ENCODE measurements at places on chromosomes 12 and 14. TPM values are rescaled to one million over a fixed set of nuclear protein-coding genes. Genes with fewer than 3 reads are reported as not detected.

- no peak for DNase-seq
These were observed 249.1 kb downstream of the DPY19L2 start for GRCh38 chr12:63419154-63419553.

- no peak for DNase-seq
These were observed 205.7 kb upstream of the GZMB start for GRCh38 chr14:24839617-24840203.

- DNase-seq, result no peak
These were observed 20.1 kb upstream of the TMED10 start for GRCh38 chr14:75196468-75196867.

The KRT72 gene
- total RNA-seq, result 0.40 TPM

The MANSC4 gene
- total RNA-seq, result not detected

Measured in activated CD8-positive, alpha-beta T cell treated with anti-CD3 and anti-CD28 coated beads, Interleukin-2, amount 10 ng/mL, durations not matched to agents 7 days and 5 days (primary cell).